ENCODE measurements at places on chromosomes 5 and 9. TPM values are rescaled to one million over a fixed set of nuclear protein-coding genes. Genes with fewer than 3 reads are reported as not detected.

The SLC45A2 gene
- 0.23 TPM for total RNA-seq

The KIF27 gene
- 17.5 TPM for total RNA-seq

The TENT4A gene
- total RNA-seq, result 22.6 TPM

The FBXL7 gene
- total RNA-seq, result 2.8 TPM
